ENCODE measurements at places on chromosomes 2 and 18.
A peak's percentile ranks its signal among the peaks of the same experiment; 100 is the strongest.

DNA sequence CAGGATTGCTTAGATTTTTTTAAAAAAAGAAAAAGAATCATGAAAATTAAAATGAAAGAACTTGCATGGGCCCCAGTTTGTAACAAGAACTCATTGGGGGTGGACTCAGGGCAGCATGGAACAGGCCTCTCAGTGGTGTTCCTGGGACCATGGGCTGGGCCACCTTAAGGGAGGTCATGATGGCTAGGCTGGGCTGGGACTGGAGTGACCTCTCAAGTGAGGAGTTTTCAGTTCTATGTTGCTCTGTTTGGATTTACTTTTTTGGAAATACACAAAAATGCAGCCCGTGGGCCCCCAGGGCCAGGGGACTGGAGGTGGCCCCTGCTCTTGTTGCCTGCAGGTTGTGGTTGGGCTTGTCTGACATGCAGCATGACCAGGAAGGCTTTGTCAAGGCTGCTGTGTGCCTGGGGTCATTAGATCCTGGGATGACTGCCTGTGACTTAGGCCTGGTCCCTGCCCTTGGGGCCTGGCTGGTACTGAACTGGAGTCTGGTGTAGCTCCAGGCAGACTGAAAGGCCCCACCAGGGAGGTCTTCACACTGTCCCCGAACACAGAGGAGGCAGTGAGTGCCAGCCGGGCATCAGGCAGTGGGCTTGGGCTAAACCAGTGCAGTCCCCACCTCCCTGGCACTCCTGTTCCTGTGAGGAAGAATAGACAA, 115.6 kb downstream of the GLI2 start:
- no peak for DNase-seq

GRCh38 chr2:101617188-101617587, 80.3 kb upstream of the MAP4K4 start:
- peak; percentile 91 for DNase-seq

GRCh38 chr2:207681431-207681830, 30.0 kb upstream of the CCNYL1 start:
- DNase-seq, result no peak

DNA sequence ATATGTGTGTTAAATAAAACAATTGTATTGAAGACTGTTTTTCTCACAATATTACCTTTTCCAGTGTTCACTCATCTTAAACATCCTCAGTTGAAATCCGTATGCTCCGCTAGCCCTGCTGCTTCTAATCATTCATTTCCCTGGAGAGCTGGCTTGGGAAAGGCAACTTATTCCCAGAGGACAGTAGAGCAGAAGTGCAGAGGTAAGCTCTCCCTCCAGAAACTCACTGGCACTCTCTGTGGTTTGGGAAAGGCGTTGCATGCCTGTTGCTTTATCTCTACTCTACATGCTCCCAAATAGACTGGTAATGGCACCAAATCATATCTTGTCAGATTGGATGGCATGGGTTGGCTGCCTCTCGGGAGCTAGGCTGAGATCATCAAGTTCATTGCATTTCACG, 117.1 kb upstream of the BOD1L2 start:
- DNase-seq, result no peak

DNA sequence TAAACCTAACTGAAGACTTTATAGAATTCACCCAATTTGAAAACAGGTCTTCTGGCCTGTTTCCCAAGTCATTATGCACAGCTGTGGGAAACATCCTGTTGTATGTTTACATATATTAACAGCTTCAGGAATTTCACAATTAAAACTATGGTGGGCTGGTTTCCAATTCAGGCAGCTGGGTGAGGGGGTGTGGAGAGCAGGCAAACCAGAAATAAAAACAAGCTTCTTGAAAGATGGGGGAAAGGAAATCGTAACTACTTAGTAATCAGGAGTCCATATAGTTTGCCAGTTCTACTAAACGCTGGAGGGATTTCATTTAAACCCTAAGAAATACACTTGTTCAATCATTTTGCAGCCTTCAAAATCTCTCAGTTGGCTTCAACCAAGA, 22.8 kb downstream of the ATP8B1 start:
- no peak for DNase-seq

GRCh38 chr2:220703279-220703678, 868.8 kb downstream of the EPHA4 start:
- DNase-seq, result no peak

DNA sequence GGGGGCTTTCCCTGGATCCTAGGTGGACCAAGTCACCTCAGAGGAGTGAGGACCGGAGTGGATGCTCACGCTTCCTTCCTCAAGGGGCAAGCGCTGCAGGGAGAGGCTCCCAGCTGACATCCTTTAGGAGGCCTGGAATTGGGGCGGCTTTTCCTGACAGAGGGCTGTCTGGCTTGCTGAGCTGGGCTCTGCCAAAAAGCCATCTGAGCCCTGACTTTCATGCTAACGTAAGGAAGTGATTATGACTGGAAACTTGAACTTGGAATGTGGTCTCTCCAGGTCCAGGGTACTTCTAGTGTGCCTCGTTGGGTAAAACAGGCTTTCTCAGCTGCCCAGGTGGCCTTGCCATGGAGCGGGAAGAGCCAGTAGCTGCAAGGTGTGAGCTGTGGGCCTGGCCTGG, 268.3 kb upstream of the SPRED2 start:
- no peak for DNase-seq

- no peak for DNase-seq
These were observed 38.4 kb upstream of the PPP1R1C start for GRCh38 chr2:181947273-181947672.

DNA sequence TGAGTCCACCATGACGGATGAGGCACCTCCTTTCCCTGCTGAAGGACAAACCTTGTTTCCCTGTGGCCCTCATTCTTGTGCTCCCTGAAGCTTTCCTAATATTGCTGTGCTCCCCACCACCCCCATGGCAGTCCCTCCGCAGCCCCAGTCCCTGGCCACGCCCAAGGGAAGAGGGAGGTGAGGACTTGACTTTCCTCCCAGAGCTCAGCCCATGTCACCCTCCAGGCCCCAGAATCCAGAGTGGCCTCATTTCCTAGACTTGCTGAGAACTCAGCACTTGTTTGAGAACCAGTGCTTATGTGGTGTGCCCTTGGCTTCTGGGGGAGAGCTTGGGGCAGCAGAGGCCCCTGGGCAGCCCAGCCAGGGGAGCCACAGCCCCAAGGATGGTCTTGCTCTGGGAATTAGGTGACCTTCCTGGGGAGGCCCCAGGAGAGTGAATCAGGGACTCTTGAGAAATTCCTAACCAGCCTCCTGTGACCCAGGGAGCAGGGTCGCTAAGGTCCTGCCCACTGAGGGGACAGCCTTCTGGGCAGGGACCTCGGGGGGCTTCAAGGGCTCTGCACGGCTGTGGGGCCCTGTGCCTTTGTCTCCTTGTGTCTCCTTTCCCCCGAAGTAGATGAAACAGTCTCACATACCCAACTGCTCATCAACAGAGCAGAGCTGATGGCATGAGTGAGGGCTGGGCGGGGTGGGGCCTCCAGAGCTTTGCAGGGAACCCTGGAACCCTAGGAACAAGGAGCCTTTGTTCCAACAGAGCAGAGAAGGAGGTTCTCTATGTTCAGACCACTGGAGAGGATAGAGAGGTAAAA, 27.9 kb downstream of the PSD4 start:
- no peak for DNase-seq

DNA sequence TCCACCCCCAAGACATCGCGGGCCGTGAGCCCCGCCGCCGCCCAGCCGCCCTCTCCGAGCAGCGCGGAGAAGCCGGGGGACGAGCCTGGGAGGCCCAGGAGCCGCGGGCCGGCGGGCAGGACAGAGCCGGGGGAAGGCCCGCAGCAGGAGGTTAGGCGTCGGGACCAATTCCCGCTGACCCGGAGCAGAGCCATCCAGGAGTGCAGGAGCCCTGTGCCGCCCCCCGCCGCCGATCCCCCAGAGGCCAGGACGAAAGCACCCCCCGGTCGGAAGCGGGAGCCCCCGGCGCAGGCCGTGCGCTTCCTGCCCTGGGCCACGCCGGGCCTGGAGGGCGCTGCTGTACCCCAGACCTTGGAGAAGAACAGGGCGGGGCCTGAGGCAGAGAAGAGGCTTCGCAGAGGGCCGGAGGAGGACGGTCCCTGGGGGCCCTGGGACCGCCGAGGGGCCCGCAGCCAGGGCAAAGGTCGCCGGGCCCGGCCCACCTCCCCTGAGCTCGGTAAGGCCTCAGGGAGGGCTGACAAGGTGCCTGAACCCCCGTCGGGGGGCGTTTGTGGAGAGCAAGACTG, 14.2 kb downstream of the SPEG start:
- no peak for DNase-seq

GRCh38 chr18:45634454-45634853, 19.2 kb downstream of the SLC14A2 start:
- no peak for DNase-seq

DNA sequence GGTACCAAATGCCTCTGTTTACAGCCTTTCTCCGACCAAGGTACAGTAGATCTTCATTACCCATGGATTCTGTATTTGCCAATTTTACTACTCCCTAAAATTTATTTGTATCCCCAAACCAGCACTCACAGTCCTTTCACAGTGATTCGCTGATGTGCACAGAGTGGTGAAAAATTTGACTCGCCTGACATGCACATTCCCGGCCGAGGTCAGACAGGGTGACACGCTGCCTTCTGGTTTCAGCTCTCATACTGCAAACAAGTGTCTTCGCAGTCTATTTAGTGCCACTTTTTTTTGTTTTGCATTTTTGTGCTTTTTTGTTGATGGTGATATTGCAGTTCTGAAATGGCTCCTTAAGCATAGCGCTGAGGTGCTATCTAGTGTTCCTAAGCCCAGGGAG, 71.0 kb downstream of the MAPK4 start:
- DNase-seq, result no peak

DNA sequence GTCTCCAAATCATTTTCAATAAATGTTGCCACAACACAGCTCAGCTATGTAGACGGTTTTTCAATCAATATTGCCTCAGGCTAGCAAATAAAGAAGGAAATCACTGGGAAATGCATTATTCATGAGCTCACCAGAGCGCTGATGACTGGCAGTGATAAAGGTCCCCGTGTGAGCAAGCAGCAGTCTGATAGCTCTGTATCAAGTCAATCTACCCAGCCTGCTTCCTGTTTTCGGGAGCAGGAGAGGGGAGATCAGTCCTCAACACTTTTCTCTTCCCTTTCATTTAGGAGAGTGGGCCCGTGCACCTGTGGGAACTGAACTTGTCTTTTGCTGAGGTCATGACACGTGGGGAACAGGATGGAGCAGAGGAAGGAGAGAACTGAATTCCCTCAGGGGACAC, 253.9 kb upstream of the SIX2 start:
- peak; percentile 32 for DNase-seq

DNA sequence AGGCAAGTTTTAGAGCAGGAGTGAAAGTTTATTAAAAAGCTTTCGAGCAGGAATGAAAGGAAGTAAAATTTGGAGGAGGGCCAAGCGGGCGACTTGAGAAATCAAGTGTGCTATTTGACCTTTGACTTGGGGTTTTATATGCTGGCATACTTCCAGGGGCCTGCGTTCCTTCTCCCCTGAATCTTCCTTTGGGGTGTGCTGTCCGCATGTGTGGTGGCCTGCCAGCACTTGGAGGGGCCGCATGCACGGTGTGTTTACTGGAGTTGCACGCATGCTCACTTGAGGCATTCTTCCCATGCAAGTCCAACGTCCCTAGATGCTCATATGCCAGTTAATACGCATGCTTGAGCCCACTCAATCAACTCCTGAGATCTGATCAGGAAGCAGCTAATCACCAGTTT, 78.3 kb upstream of the MAP4K4 start:
- peak; percentile 24 for DNase-seq

GRCh38 chr2:120473522-120474271, 127.8 kb downstream of the INHBB start:
- no peak for DNase-seq

DNA sequence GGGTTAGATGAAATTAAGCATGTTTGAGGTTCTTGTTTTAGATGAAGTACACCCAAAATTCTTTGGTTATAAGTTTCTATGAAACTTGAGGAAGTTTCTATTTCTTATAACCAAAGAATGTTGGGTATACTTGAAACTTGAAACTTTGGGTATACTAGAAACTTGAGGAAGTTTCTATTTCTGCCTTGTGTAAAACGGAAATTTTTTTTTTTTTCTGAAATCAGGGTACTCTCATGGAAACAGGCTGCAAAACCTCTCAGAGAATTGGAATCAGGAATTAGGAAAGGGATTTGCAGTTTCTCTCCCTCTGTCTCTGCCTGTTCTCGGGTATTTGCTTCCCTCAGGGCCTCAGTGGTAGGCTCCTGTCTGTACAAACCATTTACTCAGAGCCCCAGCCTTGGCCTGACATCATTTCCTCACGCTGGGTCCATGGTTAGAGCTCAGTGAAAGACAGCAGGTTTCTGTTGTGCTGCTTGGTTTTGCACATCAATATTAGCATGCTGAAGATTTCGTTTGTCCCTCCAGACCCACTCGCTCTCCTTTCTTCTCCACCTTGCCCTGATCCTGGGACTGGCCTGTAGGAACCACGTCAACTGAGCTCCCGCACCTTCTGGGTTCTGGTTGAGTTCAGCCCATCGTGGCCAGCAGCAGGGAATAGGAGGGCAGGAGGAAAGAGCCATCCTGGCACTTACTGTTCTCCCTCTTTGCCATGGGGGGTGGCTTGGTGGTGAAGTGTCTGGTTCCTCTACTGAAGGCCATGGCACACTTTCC, 106.4 kb downstream of the POLR1A start:
- DNase-seq, result peak; percentile 54

GRCh38 chr2:121479882-121480522, 50.7 kb upstream of the RNU4ATAC start:
- DNase-seq, result no peak

GRCh38 chr2:69584127-69584889, 59.2 kb downstream of the AAK1 start:
- DNase-seq, result no peak

DNA sequence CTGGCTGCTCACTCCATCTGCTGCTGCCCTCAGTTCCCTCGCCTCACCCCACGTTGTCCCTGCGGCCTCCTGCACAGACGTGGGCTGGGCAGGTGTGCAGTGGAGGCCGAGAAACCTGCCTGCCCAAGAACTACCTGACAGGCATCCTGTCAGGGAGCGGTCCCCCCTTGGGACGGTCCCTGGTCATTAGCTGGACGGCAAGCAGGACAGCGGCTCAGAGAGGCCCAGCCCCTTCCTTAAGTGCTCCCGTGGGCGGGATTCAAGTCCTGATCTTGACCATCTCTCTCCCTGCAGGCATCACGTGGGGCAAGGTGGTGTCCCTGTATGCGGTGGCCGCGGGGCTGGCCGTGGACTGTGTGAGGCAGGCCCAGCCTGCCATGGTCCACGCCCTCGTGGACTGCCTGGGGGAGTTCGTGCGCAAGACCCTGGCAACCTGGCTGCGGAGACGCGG, 11.3 kb downstream of the BOK start:
- DNase-seq, result no peak

DNA sequence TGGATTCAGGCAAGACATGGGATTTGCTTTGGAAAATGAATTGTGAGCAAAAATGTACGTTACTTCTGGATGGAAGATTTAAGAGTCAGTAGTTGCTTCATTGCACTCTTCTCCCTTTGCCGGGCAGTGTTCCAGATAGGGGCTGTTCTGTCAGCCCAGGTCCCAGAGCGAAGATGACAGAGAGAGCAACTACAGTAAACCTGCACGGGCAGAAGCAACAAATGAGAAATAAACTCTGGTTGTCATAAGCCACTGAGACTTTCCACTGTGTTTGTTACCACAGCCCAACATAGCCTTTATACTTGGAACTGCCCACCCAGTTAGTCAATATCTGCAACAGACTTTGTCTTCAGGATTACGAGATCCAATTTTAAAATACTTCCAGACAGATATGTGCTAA, 83.3 kb downstream of the CACNB4 start:
- DNase-seq, result no peak

- DNase-seq, result no peak
These were observed 418.2 kb upstream of the HNRNPA3 start for GRCh38 chr2:176794392-176794791.

GRCh38 chr2:237264480-237265219, 149.3 kb downstream of the COL6A3 start:
- peak; percentile 97 for DNase-seq

GRCh38 chr18:28147674-28148171, 29.2 kb downstream of the CDH2 start:
- DNase-seq, result peak; percentile 62

Measured in brain microvascular endothelial cell (primary cell).